CD4-positive, alpha-beta T cell treated with Interleukin-2 at 100 ng/mL for 4 hours (primary cell): ENCODE measurements at places on chromosomes 16 and 17.

DNA sequence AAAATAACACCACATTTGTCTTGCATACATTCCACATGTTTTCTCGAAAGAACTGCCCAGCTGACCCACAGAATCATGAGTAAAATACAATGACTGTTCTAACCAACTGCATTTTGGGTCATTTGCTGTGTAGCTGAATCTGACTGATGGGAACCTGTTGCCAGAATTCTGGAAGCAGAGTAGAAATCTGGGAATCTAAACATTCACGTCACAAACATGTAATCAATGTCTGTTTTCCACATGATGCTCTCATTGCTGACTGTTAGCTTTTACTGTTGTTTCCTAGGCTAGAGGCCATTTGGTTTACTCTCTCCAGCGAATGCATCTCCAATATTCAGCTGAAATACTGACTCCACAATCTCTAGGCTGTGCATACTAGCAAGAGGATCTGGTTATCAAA lies 710.1 kb downstream of the KCNJ2 start:
- no peak for DNase-seq

DNA sequence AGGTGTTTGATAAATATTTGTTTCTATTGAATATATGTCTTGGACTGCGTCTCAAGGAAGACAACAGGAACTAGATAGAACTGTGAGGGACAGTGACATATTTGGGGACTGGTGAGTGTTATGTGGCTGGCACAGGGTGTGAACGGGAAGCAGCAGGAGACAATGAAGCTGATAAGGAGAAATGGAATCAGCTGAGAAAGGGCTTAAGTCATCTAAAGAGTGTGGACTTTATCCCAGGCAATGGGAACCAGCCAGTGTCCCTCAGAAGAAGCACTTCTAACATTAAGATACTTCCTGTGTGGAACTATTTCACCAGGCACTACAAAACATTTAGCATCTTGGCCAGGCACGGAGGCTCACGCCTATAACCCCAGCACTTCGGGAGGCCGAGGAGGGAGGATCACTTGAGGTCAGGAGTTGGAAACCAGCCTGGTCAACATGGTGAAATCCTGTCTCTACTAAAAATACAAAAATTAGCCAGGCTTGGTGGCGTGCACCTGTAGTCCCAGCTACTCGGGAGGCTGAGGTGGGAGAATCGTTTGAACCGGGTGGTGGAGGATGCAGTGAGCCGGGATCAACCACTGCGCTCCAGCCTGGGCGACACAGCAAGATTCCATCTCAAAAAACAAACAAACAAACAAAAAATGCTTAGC lies 41.2 kb downstream of the ARHGAP17 start:
- no peak for DNase-seq

DNA sequence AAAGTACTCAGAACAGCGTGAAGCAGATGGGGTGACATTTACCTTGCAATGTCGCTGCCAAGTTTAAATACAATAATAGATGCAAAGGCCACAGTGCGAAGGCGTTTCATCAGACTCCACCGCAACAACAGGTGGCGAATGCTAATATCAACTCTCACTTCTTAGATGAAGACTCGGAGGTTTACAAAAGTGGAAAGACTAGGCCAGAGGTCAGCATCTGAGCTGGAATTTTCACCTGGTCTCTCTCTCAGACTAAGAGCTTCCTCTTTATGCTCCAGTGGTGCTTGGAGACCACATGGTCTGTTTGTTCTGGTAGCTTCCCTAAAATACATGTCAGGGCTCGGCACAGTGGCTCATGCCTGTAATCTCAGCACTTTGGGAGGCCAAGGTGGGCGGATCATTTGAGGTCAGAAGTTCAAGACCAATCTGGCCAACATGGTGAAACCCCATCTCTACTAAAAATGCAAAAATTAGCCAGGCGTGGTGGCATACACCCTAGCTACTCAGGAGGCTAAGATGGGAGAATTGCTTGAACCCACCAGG lies 169.1 kb downstream of the XYLT1 start:
- DNase-seq = no peak

- no peak for DNase-seq
Observed at GRCh38 chr17:76166906-76167305, 25.9 kb upstream of the FOXJ1 start.

DNA sequence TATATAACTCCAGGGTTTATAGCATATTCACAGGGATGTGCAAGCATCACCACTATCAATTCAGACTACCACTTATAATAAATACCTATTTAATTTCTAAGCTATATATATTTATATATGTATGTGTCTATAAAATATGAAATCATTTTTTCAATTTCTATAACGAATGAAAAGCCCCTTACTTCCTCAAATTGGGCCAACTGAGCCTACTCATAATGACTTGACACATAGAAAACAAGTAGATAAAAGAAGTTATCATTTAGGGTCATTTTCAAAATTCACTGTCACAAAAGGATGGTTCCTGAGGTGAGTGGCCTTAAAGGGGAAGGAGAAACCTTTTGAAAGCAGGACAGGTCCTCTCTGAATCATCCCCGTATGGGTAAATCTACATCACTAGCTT lies 114.1 kb downstream of the ADCY9 start:
- DNase-seq = no peak

- no peak for DNase-seq
Observed at GRCh38 chr16:89910717-89911354, 7.8 kb upstream of the MC1R start.

DNA sequence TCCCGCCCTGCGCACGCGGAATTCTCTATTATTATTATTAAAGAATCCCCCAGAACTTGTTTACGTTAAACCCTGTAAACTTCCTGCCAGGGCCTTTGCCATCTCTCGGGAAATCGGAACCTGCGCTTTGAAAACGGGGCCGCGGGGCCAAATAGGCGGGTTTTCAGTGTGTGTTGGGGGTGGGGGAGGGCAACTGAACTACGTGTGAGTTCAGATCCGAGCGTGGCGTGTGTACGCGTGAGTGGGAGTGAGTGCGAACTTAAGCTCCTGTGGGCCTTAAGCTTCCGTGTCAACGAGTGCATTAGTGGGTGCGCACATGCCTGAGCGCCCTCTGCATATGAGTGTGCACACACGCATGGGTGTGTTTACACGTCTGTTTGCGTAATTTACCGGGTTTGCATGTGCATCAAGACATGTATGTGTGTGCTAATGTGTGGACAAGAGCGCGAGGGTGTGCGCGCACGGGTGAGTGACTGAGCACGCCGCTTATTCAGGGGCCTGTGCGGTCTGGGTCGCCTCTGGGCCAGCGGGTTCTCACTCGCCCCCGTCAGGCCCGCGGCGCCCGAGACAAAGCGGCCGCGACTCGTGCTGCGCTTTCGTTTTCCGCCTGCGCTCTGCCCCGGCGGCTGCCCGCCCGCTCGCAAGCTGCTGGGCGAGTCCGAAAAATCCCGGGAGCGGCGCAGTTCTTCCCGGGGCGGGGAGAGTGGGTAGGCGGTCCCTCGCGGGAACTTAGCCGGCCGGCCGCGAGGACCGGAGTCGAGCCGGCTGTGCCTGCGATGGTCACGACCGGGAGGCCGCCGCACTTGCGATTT lies 1.2 kb upstream of the FOXF1 start:
- DNase-seq = no peak

DNA sequence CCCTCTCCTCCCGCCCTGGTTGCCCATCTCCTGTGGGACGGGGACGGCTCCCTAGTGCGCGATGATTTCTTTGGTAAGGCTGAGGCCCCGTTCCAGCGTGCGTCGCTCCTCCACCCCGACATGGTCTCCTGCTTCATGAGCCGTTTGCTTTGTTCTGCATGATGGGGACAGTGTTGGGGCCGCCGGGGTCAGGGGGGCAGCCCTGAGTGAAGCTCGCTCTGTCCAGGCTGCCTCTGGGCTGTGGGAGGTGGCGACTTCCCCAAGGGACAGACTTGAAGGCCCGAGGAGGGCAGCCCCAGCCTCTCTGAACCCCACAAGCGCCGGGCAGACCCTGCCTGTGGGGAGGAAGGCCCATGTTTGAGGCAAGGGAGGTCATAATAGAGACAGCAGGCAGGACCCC lies 12.4 kb downstream of the NME3 start:
- no peak for DNase-seq

DNA sequence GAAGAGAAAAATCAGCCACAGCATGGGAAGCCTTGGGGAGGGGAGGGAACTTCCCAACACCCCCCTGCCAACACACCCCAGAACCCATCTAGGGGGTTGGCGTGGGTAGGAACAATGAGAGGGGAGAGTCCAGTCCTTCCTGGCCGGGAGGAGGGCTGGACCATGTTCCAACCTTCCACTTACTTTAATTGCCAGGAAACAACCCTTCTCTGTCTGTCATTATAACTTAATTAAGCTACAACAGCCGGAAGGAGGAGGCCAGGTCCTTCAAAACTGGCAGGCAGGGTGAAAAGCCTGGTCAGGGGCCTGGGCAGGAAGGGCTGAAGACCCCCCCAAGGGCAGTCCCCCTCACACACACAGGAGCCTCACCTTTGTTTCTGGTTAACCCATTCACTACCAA lies 447.0 kb downstream of the SOX9 start:
- DNase-seq = no peak

GRCh38 chr17:9313346-9313745 lies 262.3 kb downstream of the STX8 start:
- DNase-seq = no peak

GRCh38 chr16:64870859-64871258 lies 251.0 kb downstream of the CDH11 start:
- DNase-seq = no peak

DNA sequence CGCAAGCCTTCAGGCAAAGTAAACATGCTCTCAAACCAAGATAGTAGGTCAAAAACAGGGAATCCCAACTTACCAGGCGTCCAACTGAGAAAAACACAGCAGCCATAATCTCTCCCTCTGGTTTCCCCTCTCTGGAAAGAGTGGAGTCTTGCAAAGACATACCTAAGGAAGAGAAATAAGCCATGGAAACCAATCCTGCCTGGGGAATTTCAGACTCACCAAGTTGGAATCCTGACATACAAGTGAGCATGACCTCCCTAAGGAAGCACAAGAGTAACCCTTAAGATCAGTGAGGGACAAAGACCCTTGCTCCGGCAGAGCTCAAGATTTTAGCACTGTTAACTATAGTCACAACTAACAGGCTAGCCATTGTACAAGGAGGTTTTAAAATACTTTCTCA lies 4.1 kb downstream of the ZNF624 start:
- no peak for DNase-seq

DNA sequence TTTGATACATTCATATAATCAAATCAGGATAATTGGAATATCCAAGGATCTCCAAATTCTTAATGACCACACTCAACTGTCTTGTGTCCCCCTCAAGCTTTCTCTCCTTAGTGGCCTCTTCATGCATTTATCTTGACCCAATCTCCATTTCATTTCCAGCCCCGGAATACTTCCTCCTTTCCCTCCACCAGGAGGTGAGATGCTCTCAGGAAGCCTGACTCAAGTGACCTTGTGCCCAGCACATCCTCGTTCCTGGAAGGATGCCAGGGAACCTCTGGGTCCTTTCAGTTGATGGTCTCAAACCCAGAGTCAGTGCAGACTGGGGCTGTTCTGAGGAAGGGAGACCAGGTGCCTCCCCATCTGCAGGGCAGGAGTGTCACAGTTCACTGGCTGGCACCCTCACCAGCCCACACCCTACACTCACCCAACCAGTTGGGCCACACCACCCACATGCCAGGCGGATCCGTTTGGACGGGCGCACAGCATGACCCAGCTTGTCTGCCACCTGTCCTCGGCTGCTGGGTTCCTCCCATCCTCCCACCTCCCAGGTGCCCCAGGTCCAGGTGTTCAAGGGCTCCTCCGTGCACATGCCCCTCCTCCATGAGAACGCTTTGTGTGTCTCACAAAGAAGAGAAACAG lies 14.0 kb upstream of the EMP2 start:
- DNase-seq = no peak

- no peak for DNase-seq
Observed at GRCh38 chr16:11151885-11152629, 103.9 kb downstream of the SOCS1 start.

GRCh38 chr17:19760746-19761145 lies 12.6 kb upstream of the ALDH3A1 start:
- DNase-seq = no peak

DNA sequence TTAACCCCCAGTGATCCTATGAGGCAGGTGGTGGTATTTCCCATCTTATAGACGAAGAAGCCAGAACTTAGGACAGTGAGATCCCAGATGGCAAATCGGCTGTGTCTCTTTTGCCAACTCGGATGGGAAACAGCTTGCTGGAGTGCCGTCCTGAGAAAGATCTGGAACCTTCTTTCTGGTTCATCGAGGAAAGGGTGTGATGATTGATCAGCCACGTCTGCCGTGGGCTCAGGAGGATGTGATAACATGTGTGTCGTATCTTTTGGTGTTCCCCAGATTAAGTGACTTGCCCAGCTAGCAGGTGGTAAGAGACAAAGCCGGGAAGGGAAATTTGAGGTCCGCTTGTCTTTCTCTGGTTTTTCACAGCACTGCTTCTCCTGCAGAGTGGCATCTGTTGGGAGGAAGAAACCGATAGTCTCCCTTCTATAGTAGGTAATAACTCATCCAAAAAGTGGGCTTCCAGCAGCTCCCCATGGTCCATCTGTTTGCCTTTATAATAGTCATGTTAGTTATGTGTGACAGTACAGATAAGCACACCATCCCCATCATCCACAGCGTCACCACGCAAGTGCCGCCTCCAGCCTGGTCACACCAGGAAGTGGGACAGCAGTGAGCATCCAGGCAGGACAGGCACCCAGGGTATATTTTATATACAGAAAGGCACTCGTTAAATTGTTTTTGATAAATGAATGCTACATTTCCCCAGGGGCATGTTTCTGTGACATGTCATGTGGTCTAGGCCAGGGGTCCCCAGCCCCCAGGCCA lies 175.5 kb downstream of the KATNIP start:
- no peak for DNase-seq

- peak; percentile 35 for DNase-seq
Observed at GRCh38 chr17:31321966-31322365, 544 bp upstream of the EVI2A start.

DNA sequence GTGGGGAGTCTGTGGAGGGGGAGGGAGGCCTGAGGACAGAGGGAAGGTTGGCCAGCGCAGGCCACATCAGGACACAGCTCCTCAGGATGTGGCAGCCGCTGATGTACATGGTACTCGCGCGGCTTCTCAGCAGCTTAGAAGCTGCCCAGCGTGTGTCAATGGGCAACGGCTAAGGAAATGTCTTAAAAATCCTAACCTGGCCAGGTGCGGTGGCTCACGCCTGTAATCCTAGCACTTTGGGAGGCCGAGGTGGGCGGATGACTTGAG lies 53.2 kb downstream of the PGS1 start:
- DNase-seq = no peak

GRCh38 chr16:86668136-86668910 lies 90.0 kb downstream of the FOXL1 start:
- DNase-seq = no peak

DNA sequence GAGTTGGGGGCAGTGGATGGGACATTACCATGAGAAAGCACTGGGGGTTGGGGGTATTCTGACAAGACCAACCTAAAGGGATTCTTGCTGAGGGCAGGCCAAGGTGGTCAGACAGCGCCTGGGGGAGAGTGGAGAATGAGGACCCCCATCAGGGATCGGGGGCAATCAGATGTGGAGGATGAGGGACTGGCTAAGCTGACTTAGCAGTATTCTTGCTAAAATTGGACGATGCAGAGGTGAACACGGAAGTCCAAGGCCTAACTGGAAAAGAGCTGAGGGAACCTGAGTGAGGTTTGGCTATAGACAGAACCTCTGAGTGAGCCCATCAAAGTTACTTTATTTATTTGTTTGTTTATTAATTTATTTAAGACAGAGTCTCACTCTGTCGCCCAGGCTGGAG lies 9.2 kb downstream of the QPRT start:
- no peak for DNase-seq
